ENCODE measurements at places on chromosomes 4 and X.

DNA sequence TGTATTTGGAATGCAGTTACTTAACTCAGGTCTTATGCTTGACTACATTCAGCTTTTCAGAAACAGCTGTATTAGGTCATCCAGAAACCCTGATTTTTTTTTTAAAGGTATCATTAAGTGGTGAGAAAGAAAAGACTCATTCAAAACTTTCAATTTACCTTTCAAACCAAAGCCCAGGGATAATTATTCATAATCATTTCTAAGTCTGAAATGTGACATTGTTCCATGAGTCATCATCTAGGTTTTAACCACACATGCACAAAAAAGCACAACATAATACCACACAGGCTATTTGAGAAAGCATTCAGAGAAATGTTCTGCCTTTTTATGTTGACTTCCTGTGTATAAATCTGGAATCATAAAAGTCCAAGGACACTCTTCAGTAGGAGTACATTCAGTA lies 288.2 kb downstream of the IL1RAPL2 start:
- no peak for DNase-seq

GRCh38 chrX:44054863-44055601 lies 81.8 kb upstream of the NDP start:
- no peak for DNase-seq

DNA sequence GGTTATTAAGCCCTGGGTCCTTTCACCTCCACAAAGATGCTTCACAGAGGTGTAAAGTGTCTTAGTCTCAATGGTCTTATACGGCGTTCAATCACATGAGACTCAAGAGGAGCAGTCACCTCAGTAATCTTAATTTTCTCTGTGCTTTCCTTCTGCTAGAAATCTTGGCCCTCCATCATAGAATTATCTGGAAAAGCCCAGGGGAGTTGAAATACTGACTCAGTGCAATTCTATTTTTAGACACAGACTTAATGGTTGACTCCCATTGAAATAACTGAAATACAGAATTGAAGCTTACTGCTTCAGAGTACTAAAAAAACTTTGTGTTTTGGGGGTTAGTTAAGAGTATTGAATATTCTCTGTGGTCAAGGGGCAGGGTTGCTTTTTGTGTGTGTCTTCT lies 94.5 kb upstream of the IL15 start:
- DNase-seq, result no peak

GRCh38 chrX:8731559-8732395 lies at the start of gene ANOS1:
ANOS1 (minus strand) TSS chrX:8732137; CDS start chrX:8732036, 101 bp downstream.
- DNase-seq, result peak; percentile 3

- DNase-seq, result peak; percentile 55
These were observed 4.7 kb upstream of the NKX6-1 start for GRCh38 chr4:84503495-84504437.

DNA sequence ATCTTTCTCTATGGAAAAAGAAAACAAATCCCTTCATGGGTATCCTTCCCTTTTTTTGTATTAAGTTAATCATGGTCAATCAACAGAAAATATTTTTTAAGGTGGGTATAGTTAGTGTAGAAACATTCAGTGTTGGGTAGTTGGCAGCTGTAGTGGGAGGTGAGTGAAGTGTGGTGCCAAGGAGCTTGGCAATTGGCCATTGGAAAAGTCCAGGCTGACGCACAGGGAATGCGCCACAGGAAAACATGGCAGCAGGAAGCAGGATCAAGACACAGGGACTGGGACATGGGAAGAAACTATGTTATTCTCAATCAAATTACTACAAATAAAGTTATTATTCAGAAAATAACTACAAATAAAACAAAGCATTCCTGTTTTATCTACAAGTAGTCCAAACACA lies 20.0 kb downstream of the PALLD start:
- no peak for DNase-seq

GRCh38 chr4:88275949-88276515 lies 8.3 kb downstream of the PPM1K start:
- DNase-seq, result no peak

- peak; percentile 18 for DNase-seq
These were observed 43.0 kb downstream of the CCDC158 start for GRCh38 chr4:76377911-76378310.

- DNase-seq, result peak; percentile 14
These were observed 5.3 kb downstream of the APOO start for GRCh38 chrX:23902419-23902818.

DNA sequence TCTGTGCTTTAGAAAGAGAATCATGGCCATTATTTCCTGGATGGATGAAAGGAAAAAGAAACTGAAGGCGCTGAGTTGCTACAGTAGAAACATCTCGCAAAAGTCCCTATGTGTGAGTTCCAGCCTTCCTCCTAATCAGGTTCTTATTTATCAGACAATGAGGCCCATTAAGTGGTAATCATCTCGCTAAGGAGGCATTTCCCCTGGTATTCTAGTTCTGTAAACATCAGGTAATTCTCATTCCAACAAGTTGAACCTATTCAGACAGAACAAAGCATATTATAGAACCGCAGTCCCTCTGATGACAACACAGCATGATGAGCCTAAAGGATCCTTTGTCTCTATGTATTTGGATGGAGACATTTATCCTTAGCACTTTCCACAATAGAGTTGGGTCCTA lies 205.7 kb upstream of the MAOA start:
- no peak for DNase-seq

DNA sequence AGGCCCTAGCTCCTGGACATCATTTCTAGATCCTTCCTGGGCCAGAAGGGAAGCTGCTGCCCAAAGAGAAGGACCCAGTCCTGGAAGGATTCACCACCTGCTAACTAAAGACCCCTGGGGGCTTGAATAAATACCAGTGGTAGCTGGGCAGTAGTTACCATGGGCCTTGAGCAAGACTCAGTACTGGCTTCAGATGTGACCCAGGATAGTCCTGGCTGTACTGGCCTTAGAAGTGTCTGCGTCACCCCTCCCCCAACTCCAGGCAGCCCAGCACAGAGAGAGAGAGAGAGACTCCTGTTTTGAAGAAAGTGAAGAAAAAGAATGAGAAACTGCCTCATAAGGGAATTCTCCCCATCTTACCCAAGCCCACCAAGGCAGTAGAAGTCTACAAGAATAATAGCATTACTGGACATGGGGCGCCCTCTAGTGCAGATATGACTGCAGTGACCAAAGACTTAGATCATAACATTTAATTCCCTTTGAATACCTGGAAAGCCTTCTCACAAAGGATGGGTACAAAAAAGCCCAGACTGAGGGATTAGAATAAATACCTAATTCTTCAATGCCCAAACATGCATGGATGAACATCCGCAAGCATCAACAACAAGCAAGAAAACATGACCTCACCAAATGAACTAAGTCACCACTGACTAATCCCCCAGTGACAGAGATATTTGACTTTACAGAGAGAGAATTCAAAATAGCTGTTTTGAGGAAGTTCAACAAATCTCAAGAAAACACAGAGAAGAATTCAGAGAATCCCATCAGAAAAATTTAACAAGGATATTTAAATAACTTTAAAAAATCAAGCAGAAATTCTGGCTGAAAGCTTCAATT lies 171.8 kb downstream of the HNRNPD start:
- peak; percentile 71 for DNase-seq

GRCh38 chr4:145824463-145824862 lies 114.2 kb downstream of the ZNF827 start:
- DNase-seq, result no peak

DNA sequence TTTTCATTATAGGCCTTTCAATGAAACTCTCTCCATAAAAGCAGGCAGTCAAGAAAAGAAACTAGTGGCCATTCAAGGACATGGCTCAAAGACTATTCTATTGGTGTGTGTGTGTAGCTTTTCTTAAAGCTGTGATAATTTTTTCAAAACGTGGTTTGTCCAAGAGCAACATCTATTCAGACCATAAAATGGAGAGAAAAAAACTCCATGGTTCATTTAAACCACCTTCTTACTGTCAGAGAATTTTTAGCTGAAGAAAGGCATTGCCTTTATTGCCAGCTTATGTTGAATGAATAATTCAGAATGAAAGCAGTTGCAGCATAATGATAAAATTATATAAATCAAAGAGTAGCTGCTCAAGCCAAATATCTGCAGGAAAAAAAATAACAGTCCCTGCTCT lies 325.5 kb downstream of the PCDH18 start:
- peak; percentile 58 for DNase-seq

- no peak for DNase-seq
These were observed 215.6 kb upstream of the GYPA start for GRCh38 chr4:144355811-144356757.

DNA sequence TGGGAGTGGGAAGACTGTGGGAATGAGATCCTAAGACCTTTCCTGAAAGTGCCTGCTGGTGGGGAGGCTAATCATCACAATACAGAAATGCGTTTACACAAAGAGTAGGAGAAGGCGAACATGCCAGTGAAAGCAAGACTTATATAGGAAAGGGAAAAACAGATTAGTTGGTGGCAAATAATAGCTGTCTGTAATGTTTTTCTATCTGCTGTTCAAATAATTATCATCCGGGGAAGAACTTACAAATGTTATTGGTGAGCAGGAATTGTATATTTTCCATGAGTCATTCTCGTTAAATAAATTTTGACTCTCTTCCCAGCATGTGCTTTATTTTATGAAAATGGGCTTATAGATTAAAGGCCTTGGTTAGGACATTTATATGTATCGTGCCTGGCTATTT lies 196.5 kb downstream of the ARHGAP10 start:
- no peak for DNase-seq

DNA sequence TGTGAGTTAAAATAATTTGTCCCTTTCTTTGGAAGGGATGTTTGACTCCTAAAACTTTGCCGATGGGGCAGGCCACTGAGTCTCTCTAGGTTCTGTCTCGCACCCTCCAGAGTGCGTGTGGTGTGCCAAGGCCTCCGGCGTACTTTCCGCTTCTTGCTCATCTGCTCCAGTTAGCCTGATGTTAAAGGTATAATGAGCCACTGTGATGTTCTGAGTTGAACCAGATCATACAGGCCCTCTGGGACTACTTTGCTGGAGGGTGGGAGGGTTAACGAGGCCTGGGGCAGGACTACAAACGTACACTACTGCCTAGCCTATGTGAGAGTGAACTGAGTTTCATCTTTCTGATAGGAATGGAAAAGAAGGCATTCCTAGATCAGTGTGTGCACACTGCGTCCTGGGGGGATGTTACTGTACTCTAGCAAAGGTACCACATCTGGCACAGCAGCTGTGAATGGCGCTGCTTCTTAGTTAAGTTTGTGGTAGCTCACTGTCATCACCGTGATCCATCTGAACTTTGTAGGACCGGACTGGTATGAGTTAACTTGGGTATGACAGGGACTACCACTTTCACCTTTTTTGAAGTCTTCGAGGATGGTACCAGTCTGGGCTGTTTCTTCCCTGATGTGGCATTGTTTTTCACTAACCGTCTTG lies 60.2 kb downstream of the RGS12 start:
- no peak for DNase-seq

GRCh38 chr4:117434424-117434823 lies 349.0 kb upstream of the TRAM1L1 start:
- no peak for DNase-seq

DNA sequence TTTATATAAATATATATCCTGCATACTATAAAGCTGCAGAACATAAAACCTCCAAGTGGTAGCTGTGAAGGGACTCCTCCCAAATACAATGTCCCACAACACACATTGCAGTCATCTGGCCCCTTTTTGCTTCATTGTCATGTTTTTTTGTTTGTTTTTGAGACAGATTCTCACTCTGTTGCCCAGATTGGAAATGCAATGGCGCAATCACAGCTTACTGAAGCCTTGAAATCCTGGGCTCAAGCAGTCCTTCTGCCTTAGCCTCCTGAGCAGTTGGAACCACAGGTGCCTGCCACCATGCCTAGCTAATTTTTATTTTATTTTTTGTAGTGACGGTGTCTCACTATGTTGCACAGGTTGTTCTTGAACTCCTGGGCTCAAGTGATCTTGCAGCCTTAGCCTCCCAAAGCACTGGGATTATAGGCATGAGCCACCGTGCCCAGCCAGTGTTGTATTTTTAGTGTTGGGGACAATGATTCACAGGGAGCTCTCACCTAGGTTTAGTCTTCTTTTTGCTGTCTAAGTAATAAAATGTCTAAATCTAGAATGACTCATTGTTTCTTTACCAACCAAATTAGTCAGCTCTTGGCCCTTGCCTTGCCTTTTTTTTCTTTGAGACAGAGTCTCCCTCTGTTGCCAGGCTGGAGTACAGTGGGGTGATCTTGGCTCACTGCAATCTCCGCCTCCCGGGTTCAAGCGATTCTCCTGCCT lies 24.0 kb upstream of the XIAP start:
- no peak for DNase-seq

DNA sequence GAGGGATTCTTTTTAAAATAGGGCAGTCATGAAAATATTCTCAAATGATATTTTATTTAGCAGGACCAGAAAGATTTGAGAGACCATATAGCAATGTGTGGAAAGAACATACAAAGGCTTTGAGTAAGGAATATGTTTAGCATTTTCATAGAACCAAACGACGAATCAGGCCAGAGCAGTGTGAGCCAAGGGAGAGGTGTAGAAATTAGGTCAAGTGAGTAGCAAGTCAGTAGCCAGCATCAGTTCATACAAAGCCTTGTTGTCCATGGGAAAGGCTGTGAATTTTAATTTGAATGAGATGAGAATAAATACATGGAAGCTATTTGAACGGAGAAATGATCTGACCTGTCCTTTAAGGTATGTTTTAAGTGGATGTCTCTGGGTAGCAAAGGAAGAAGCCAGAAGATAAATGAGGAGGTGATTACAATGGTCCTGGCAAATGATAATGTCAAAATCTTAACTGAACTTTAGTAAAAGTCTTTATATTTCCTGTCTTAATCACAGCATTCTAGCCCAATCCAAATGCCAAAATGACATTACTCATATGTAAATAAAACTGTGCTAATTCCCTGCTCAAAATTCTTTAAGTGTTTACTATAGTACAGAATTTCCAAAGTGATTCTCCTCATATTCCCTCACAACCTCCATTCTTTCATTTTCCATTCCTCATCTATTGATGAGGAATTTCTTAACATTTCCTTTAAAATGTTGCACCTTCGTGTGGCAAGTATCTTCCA lies 155.7 kb upstream of the SLIT2 start:
- no peak for DNase-seq

DNA sequence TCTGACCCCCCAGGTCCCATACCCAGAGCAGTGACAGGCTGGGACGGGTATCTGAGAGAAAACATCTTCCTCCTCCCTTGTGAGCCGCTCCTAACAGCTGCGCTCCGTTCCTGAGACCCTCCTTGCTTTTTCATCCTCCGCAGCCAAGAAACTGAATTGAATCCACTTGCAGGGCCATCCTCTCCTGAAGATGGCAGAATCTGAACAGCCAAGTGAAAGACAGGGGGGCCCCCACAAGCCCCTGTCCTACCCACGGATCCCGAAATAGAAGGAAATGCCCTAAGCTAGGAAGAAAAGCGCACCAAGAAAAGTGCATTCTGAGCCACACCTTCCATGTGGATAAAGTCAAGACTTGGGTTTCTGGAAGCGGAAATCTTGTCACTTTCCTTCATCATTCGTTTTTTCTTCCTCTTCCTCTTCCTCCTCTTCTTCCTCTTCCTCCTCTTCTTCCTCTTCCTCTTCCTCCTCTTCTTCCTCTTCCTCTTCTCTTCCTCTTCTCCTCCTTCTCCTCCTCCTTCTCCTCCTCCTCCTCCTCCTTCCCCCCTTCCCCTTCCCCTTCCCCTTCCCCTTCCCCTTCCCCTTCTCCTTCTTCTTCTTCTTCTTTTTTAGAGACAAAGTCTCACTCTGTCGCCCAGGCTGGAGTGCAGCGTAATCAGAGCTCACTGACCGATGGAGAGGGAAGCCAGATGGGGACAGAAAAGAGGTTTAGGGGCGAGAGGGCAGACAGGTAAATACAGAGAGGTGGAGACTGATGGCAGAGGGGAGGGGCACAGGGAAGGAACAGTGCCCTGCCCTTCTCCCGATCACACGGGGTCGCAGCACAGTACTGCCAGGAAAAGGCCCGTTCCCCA lies 86.0 kb upstream of the WWC2 start:
- no peak for DNase-seq
